Activated CD8-positive, alpha-beta memory T cell treated with anti-CD3 and anti-CD28 coated beads for 1 hour (primary cell): ENCODE measurements at places on chromosomes 5 and 9.

- DNase-seq: no peak
Measured at GRCh38 chr5:141825241-141825671, 53.0 kb downstream of the PCDH1 start.

- no peak for DNase-seq
Measured at GRCh38 chr5:120304663-120305062, 159.4 kb upstream of the PRR16 start.

DNA sequence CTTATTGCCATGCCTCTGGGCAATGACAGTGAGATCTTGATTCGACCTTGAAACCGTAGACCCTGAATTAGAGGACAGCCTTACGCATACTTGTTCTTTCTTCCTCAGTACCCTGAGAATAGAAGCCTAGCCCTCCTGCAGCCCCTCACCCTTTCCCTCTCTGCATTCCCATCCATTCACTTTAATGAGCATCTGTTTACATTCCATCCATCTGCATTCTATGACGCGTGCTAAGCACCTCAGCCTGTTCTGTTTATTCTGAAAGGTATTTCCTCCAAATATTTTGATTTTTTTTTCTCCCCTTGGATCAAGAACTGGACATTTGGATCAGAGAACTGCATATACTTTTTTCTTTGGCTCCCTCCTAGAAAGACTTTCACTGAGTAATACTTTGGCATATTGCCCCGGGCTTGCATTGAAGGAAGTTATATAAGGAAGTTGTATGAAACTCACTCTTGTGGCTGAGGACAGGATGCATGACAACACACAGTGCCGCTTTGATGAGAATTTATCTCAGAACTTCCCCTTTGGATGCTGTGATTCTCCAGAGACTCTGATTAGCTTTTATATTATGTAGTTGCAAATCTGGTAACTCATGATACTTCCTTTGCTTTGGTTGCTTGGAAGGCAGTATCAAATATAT is 15.7 kb downstream of the TMEM8B start:
- DNase-seq: no peak

DNA sequence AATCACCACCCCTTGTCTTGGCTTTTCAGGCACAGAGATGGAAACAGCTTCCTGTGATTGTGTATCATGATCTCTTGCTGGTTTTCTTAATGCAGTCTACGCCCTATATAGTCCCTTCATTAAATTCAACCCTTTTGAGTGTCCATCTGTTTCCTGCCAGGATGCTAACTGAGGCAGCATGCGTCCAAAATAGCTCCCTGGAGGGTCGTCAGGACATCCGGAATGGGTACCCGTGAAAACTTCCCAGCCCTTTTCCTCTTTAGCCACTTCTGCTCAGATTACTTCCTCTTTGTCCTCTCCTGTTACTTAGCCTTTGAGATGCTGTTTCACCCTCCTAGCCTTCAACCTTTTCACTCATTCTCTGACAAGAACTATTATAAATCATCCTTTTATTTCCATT is 79.8 kb upstream of the KLF9 start:
- no peak for DNase-seq

- DNase-seq: no peak
Measured at GRCh38 chr9:90340421-90340820, 302.2 kb downstream of the DIRAS2 start.

DNA sequence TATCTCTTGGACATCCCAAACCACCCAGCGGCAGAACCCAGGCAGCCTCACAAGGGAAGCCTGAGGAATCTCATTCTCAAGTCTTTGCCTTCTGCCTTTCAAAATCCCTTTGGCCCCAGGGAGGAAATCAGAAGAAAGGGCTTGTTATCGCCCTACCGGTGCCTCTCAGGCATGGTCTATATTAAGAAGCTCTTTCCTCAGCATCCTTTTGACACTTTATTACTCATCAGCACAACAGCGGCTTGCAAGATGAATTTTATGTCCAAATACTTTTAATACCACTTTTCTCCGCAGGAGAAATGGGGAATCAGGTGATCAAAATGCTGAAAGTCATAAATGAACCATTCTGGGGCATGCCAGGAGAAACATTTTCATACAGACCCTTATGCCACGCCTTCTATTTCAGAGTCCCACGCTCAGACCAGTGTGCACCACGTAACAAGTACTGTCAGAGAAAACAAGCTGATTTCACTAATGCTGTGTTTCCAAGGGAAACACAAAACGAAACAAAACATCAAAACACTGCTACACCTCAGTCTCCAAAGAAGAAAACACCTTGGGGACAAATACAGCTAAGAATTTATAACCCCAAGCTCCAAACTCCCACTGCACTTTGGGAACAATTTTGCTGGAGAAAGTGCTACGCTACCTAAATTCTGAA is 30.0 kb downstream of the RAPGEF1 start:
- DNase-seq: no peak

- no peak for DNase-seq
Measured at GRCh38 chr5:136020383-136021015, 8.3 kb upstream of the TGFBI start.

- no peak for DNase-seq
Measured at GRCh38 chr9:26229324-26230054, 551.2 kb upstream of the TUSC1 start.

DNA sequence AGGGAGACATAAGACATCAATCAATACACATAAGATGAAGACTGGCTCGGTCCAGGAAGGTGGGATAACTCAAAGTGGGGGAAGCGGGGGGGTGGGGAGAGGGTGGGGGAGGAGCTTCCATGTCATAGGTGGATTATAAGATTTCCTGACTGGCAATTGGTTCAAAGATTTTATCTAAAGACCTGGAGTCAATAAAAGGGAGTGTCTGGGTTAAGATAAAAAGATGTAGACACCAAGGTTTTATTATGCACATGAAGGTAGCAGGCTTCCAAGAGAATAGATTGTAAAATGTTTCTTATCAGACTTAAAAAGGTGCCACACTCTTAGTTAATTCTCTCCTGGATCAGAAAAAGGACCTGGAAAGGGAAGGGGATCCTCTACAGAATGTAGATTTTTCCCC is 25.6 kb upstream of the OTULINL start:
- no peak for DNase-seq

DNA sequence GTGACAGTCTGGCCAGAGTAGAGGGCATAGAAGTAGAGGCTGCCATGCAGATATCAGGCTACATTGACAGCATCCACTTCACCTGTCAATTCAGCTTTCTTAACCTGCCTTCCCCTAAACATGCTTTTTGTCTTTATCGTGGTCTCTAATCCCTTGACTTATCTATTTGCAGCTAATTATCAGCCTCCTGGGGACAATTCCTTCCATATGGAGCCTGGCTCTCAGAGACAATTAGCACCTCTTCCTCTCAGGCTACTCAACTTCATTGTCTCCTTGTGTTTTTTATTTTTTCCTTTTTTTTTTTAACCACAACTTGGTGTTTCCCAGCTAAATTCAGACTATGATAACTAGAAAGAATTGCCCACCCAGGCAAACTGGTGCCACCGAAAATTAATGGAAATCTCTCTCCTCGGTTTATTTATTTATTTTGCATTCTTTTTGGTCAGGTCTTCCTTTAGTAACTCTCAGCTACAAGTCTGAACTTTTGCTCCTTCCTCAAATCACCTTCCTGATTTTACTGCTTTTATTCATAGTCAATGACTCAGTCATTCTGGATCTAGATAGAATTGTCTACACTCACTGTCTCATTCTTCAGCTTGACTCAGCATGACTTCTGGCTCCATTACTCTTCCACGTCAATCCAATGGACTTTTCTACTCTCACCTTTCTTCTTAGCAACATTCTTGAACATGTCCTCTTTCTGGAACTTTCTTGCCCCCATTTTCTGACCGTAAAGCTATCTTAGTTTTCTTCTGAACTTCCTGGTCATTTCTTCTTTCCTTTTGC is 63.0 kb upstream of the BASP1 start:
- DNase-seq: no peak

DNA sequence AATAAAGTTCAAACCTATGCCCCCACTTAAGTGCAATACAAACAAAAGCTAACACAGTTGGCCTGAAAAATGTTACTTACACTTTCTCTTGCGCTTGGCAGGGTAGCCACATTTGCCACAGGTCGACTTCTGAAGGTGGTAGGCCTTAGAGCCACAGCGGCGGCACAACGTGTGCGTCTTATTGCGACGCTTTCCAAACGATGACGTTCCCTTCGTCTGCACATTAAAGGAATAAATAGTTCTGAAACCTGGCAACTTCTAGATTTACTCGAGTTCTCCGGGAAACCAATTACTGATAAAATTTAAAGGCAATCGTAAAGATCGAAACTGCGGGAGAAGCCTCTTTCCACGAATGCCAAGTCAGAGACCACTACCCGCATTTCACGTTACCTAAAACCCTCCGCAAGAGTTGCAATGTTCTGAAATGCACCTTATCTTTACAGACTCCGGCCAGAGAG is 602 bp downstream of the RPL37 start:
- peak; percentile 37 for DNase-seq

- no peak for DNase-seq
Measured at GRCh38 chr9:9498128-9498527, 1114.7 kb downstream of the PTPRD start.

GRCh38 chr5:16812448-16812847 is 123.6 kb downstream of the MYO10 start:
- no peak for DNase-seq
